ENCODE measurements at places on chromosomes 11 and 22.
A peak's percentile ranks its signal among the peaks of the same experiment; 100 is the strongest.

DNA sequence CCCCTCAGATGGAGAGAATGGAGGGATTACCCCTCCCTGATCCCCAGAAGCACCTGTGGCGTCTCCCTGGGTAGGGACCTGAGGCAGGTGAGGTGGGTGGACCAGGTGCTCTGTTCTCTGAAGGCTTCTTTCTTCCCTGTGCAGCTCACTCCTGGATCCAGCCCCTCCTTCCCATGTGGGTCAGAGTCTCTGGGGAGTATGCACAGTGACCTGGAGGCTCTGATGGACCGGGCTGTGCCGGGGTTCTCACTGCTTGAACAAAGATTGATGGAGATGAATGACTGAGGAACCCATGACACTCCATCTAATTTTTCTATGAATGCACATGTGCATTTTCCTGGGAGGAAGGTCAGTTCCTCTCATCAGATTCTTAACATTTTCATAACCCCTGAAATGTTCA, 78.6 kb upstream of the SHANK2 start:
- no peak for DNase-seq

DNA sequence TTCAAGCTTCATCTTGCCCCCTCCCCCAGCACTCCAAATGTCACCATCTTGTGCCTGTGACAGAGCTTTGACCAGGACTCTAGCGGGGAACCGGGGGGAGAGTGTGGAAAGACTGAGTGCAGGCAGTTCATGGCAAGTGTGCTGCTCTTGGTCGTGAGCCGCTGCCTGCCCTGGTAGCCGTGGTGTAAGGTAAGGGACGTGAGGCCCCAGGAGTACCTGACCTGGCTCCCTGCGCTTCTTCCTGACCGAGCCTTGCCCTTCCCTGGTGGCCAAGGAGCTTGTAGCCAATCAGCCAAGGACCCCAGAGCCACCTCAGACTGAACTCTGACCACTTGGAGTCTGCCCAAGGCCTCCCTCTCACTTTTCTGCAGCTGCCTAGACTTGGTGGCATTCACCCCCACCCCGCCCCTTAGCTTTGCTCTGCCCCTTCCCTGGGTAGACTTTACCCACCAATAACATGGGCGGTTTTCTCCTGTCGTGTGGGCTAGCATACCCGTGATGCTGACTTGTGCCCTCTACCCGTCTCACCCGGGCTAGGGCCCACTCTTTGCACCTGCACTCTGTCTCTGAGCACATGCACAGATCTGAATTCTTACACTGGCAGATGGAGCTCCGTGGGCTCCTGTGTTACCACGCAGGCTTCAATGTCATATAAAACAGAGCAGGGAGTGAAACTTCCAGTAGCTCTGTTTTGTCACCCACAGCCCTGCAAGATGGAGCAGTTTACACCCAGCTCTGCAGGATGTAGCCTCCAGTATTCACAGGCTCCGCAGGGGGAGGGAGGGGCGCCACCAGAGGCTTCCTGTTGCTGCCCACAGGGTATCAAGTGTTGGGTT, 1.5 kb downstream of the DGKZ start:
- no peak for DNase-seq

GRCh38 chr11:32584921-32585320, 1.3 kb downstream of the EIF3M start:
- no peak for DNase-seq

DNA sequence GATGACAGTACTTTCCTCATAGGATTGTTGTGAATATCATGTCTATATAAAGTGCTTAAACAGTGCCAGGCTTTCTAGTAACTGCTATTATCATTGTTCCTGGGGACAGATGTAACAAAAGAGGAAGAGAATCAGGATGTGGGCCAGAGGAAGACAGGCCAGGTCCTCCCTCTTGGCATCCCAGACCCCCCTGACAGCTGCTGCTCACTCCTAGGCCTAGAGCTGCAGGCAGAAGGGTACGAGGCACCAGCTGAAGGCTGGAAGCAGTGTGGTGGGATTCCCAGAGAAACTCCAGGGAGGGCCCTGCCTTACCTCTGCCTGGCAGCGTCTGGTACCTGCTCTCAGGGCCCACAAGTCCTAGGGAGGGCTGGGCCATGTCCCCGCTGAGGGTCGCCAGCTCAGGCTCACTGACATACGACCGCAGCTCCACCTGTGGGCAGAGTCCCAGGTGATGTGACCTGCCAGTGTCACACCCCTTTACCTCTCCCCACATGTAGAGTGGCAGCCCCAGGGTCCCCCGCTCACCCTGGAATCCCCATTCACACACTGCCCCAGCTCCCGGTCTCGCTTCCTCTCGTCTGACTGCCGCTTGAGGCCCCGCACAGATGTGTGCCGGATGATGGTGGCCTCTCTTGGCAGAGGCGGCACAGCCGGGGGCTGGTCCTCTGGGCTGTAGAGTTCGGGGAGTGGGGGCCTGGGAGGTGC, 52.2 kb downstream of the C11orf58 start:
- DNase-seq = no peak

DNA sequence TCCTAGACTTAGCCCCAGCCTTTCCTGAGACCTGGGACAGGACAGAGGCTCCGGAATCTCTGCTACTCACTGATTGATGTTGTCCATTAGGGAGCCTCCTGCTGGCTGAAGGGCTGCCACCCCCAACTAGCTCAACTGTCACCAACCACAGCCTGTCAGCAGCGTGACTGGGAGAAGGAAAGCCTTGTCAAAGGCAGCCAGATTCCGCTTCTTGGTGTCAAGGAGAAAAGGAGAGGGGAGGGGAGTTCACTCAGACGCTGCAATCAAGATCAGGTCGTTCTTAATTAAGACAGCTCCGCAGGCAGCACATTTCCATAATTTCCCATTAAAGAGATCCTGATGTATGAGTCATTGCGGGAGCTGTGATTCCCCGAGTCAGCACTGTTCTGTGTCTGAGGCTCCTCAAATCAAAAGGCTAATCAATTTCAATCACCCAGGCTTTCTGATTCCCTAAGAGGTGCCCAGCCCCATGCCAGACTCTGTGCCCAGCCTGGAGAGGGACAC, 152.8 kb upstream of the ZBED5 start:
- no peak for DNase-seq

GRCh38 chr11:102495161-102496042, 35.1 kb downstream of the MMP7 start:
- DNase-seq = peak; percentile 14

- no peak for DNase-seq
These were observed 8.6 kb upstream of the KMT2A start for GRCh38 chr11:118427707-118428106.

GRCh38 chr11:35483131-35483820, 42.1 kb downstream of the PAMR1 start:
- DNase-seq = no peak

DNA sequence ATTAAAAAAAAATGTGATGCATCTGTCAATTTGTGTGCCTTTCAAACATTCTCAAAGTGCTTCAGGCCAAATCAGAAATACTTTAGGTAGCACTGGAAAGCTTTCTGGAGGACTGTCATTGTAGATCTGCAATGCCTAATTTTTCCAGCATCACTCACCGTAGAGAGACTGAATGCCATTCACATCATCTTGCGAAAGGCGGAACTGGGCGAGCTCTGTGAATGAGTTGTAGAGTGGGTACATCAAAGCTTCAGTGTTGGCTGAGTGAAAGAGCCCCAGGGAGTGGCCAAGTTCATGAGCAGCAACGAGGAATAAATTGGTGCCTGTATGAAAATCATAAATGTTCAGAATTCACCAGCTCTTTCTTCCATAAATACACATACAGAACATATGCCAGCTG, 4.0 kb downstream of the MMP10 start:
- DNase-seq = no peak

- no peak for DNase-seq
These were observed 6.6 kb upstream of the APOL6 start for GRCh38 chr22:35641494-35642120.

- no peak for DNase-seq
These were observed 8.4 kb downstream of the TSPAN32 start for GRCh38 chr11:2310073-2310785.

Data from stimulated activated CD8-positive, alpha-beta memory T cell treated with anti-CD3 and anti-CD28 coated beads, Interleukin-2, amount 100 ng/mL, for 1 hour (primary cell).